ENCODE measurements at places on chromosomes 12 and 14.

DNA sequence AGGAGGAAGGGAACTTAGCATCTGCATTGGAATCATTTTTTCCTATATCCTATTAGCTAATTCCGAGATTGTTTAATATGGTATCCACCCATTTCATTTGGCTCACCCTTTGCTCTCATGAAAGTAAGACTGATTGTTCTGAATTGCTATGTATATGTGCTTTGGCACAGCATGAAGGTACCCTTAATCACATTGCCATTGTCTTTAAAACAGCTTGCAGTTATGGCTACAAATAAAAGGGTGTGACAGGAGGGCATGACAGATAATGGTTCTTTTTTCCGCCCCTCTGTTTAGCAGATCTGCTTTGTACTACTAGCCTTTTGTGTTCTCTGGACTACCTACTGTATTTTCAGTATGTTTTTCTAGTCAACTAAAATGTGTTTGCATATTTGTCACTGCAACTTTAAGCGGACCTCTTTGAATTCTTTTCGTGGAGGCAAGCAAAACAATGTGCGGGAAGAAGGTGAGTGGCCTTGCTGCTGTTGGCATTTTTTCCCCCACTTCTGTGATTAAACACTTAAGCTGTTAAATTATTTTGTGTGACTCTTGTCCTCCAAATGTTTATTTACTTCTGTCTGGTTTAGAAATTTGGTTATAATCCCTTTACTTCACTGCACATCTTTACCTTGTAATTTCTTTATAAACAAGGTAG, 35.8 kb downstream of the FBXO34 start:
- no peak for DNase-seq

DNA sequence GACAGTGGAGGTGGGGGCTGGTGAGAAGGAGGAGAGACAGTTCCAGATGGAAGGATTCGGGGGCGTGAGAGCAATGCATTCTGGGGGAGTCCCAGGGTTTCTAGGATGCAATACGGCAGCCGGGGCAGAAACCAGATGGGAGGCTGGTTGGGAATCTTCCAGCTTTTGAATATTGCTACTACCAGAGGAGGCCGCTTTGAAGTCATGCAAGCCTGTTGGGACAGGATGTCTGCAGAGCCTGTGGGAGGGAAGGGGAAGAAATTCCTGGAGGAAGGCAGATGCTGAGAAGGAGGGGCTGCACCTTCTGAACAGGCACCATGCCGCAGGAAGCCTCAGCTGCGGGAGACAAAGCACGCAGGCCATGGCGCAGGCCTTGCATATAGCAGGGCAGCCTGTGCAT, 105.4 kb downstream of the APAF1 start:
- no peak for DNase-seq

DNA sequence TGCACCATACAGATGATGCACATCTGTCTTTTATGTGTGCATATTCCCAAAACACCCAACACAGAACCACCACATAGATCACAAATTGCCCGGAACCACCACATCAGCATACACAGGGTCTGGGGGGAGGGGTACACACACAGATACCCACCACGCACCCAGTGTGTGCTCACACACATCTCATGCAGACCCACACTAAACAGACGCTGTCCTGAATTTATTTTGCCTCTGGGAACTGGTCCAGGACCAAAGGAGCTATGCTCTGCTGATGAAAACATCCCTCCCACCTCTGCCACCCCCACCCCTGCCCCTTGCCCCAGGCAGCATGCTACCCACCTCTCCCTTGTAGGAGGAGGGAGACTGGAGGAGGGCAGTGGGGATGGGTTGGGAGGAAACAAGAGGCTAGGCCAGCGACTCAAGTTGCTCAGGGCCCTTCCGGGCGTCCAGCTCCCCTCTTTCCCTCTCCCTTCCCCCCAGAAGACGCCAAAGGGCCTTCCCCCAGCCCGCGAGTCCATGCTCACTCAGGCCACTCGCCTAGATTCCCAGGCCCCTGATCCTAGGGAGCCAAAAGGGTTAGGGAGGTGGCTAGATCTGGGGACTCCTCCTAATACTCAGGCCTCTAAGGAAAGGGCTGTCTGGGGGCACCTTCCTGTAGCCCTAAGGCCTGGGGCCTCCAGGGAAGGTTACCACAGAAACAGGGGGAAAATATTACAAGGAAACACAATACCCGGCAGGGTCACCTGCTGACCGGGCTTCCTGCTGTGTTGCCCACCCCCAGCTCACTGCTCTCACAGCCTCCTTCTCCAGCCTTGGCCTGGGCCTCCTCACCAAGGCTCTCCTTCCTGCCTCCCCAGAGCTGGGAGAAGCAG, 3.1 kb downstream of the HDAC7 start:
- DNase-seq = no peak

GRCh38 chr12:54749191-54749818, 101.1 kb upstream of the DCD start:
- no peak for DNase-seq

DNA sequence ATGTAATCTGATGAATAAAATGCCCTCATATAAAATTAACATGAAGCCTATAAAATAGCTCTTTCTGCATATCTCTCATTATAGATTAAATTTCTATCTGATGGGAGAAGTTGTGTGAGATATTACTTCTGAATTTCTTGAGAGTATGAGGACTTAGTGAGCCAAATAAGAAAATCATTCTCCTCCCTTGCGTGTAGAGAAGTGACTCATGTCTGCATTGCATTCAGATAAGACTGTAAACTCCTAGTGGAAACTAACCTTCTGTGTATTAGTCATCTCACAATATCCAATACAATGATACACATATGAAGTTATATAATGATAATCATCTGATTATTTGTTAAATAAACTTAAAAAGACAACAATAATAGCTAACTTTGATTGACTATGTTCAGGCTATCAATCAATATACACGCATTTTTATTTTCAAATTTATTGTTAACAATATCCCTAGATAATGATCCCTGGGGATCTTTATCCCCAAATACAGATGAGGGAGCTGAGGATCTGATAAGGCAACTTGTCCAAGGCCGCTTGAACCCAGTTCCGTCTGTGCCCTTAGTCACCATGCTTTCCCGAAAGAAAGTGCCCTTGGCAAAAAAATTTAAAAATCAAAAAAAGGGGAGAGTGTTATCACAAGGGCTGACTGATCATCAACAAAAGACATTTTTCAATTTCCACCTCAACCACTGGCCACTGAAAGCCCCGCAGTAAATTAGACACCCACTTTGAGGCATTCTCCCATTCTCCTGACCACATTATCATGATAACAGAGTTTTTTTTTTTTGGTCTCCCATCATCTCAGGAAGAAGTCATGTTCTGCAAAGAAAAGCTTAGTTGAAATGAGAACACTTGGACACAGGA, 189.2 kb upstream of the RASSF8 start:
- no peak for DNase-seq

GRCh38 chr12:3644104-3644503, 108.8 kb downstream of the CRACR2A start:
- DNase-seq = no peak

- no peak for DNase-seq
Observed at GRCh38 chr12:94033101-94033500, 115.3 kb upstream of the PLXNC1 start.

GRCh38 chr12:11769723-11770514, 120.4 kb downstream of the ETV6 start:
- DNase-seq = no peak

DNA sequence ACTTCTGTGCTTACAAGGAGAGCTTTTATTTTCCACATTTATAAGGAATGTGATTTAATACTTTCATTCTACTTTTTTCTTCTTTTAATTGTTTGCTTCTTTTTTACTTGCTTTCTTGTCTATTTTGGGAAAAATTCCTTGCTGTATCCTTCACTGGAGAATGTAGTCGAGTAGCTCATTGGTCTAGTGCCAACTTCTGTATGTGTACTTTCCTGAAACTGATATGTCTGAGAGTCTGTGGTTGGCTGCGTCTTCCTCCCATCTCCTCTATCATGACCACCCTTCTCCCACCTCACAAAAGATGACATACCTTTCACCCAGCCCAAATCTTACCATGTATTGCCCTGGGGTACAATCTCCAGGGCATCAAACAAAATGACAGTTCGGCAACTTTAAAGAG, 51.8 kb downstream of the MSRB3 start:
- no peak for DNase-seq

- no peak for DNase-seq
Observed at GRCh38 chr12:113292091-113292490, 42.8 kb downstream of the SLC8B1 start.

GRCh38 chr12:97939156-97939555, 476.6 kb downstream of the RMST start:
- DNase-seq = no peak

DNA sequence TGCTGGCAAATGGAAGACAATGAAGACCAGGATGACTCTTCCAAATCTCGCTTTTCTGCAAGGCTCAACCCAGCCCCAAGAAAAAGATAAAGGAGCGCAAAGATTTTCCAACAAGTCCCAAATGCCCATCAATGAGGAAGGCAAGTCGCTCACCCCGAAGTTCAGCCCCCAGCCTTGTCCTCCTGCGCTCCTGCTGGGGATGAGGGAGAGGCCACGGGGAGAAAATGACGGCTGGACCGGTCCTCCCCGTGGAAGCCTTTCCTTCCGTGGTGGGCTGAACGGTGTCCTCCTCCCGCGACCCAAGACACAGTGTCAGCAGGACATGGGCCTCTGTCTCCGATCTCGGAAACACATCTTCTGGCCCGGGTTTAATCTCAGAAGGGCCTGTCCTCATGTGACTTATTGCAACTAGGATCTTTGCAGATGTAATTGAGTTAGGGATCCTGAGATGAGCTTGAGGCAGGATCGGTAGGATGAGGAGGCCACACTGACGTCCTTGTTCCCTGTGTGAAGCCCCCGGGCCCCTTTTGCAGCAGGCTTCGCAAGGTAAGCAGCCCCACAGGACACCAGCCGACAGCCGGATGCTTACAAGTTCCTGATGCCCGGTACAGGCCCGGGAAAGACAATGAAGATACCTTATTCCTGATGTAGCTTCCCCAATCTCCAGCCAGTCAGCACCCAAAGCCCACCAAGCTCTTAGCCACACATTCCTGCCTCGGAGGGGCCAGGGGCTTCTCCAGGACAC, 64.2 kb downstream of the GALNT9 start:
- no peak for DNase-seq

DNA sequence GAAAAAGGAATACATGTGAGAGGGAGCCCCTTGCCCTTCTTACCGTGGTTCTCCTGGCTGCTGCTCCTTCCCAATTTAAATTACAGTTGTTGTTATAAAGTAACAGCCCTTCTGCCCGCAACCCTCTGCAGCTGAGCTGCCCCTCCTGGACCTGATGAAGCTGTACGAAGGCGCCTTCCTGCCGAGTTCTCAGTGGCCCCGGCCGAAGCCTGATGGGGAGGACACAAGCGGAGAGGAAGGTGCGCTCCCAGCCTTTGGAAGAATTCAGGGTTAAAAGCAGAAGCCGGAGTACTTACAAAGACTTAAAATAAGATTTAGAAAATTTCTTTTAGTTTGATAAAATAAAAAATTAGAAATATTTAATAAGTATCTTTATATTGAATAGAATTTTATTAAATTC, 55.2 kb downstream of the EP400 start:
- DNase-seq = no peak

- no peak for DNase-seq
Observed at GRCh38 chr14:80933686-80934085, 7.9 kb downstream of the CEP128 start.

GRCh38 chr12:107103097-107103496, 9.7 kb upstream of the CRY1 start:
- no peak for DNase-seq

GRCh38 chr14:105387530-105387922, 10.8 kb upstream of the TEX22 start:
- no peak for DNase-seq

DNA sequence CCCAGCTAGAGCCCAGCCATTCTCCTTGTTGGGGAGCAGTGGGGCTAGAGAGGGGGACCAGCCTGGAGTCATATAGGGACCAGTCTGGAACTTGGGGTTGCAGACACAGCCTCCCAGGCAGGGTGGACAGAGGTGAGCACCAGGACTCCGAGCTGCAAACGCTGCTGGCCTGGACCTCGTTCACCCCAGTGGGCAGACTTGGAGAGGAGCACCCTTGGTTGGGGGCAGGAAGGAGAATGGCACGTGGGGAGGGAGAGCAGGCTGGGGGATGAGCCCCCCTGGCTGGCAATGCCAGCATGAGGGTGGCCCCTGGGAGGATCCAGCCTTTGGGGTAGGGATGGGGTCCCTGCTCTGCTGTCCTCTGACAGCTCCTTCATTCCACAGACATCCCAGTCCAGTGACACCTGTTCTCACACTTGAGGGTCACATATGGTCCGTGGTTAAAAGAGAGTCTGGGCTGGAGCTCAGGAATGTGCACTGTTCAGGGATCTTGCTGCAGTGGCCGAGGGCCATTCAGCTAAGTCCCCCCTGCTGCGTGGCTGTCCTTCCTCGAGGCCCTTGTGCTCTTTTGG, 2.8 kb downstream of the LBHD2 start:
- DNase-seq = no peak

DNA sequence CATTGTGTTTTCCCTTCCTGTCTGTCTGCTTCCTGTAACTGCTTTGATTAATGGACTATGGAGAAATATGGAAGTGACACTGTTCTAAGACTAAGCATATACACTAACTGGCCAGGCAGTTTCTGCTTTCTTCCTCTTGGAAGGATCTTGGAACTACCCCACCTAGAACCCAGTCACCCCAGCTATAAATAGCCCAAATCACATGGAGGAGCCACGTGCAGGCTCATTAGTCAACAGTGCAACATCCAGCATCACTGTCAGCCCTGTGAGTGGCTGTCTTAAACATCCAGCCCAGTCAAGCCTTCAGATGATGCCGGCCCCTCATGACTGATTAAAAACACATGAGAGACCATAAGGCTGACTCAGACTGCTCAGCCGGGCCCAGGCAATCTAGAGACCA, 39.2 kb downstream of the BCAT1 start:
- DNase-seq = peak; percentile 91

DNA sequence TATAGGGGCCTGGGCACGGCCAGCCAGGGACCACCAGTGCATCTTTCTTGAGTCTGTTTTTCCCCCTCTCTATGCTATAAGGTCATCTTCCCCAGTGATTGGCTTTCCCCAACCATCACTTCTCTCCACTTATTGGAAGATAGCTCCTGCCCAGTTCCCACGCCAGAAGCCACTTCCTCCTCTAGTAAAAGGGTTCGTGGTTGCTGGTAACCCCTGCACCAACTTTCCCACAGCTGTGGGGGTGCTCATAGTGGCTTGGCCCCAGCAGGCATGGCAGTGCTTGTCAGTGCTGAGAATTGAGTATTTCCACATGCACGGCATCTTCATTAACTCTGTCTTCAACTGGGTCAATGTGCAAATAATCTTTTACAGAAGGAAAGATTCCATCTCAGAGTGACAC, 215.4 kb downstream of the FOXN3 start:
- DNase-seq = no peak

- DNase-seq = no peak
Observed at GRCh38 chr12:128830505-128830893, 6.7 kb upstream of the SLC15A4 start.

GRCh38 chr14:92704036-92704804, 44.2 kb downstream of the LGMN start:
- DNase-seq = no peak

- no peak for DNase-seq
Observed at GRCh38 chr12:31316891-31317290, 9.1 kb downstream of the SINHCAF start.

DNA sequence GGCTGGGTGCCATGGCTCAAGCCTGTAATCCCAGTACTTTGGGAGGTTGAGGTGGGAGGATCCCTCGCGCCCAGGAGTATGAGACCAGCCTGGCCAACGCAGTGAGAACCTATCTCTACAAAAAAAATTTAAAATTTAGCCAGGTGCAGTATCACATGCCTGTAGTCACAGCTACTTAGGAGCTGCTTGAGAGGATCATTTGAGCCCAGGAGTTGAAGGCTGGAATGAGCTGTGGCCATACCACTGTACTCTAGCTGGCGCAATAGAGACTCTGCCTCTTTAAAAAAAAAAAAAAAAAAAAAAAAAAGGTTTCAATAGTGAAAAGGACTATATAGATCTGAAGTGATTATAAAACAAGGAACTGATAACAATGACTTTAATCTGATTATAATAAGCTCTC, 13.5 kb downstream of the PSMA3 start:
- no peak for DNase-seq

Data from lower leg skin (tissue), 4 donors.